ENCODE measurements at places on chromosomes 11 and 22.
A peak's percentile ranks its signal among the peaks of the same experiment; 100 is the strongest.

DNA sequence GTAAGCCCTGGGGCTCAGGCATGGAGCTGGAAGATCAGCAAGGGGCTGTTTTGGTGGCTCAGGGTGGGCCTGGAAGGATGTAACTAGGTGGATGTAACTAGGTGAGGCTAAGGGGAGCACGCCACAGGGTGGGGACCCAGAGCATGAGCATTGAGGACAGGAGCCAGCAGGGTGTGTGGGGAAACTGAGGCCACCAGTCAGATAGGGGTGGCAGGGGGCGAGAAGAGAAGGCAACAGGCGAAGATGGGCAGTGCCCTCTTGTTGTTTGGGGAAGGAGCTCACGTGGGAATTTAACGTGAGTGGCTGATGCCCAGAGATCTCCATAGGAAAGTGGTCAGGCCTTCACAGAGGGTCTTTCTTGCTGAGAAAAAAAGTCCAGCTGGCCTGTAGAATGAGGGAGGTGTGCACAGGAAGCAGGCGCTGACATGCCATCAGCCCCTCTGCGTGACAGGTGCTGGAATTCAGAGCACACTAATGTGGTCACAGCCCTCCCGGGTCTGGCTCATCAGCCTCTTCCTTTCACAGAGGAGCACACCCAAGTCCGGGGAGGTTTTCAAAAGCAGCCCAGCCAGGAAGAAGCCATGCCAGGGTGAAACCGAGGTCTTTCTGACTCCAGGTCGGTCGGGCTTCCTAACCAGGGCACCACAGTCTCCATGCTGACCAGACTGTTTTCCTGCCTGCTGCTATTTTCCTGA lies 54.6 kb upstream of the PAX6 start:
- DNase-seq: no peak

DNA sequence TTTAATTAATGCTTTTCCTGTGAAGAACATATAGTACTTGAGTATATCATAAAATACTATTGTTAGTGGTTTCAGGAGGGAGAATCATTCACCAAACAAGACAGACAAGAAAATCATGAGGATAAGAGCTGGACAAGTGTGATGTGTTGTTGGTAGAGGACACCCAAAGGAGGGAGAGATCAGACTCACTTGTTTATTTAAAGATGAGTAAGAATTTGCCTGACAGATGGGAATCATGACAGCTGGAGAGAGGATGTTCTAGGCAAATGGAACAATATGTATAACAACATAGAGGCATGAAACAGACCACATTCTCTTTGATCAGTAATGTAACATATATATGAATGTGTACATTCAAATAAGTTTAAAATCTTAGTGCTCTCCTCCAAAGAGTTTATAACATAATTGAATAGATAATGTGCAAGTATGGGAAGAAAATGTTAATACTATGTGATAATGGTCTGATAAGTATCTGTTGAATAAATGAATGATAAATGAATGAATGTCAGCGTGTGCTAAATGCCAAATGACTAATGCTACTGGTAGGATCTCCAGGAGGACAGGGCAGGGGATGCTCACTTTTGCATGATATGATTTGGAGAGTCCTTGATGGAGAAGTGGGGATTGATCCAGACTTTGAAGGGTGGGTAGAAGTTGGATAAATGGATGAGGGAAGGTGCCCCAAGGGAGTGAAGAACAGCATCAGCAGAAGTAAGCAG lies 228.9 kb upstream of the SORL1-AS1 start:
- no peak for DNase-seq

GRCh38 chr11:7597620-7598019 lies 75.7 kb downstream of the CYB5R2 start:
- peak; percentile 65 for DNase-seq

DNA sequence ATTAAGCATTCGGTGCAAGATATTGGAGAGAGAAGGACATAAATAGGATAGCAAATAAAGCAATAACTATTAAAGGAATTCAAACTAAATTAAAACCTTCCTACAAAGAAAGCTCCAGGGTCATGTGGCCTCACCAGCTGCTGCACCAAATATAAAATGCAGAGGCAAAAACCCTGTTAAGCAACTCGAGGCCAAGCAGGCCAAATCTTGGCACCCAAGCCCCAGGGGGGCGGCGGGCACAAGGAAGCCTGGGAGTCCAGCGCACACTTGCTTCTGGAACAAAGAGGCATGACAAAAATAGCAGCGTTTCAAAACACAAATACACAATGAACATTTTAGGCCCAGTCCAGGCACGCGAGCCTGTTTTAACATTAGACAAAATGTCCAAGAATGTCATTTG lies 20.8 kb downstream of the KRTAP5-6 start:
- DNase-seq: no peak

DNA sequence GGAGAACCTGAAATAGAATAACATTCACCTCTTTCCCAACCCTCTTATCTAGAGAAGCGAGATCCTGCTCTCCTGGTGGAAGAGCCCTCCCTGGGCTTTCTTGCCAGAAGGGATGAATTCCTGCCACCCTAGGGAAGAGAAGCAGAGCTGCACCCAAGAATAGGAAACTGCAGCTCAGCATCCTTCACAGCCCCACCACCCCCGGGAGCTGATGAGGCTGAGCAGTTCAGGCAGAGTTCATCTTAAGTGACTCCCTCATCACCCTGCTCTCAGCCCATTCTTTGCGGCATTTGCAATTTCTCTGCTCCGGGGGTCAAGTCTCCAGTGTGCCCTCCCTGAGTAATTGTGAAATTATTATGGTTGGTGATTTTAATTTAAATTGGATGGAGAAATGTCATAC lies 514.9 kb downstream of the BUD13 start:
- DNase-seq: no peak

- DNase-seq: no peak
Measured at GRCh38 chr22:34808618-34809017, 257.3 kb upstream of the ISX start.

DNA sequence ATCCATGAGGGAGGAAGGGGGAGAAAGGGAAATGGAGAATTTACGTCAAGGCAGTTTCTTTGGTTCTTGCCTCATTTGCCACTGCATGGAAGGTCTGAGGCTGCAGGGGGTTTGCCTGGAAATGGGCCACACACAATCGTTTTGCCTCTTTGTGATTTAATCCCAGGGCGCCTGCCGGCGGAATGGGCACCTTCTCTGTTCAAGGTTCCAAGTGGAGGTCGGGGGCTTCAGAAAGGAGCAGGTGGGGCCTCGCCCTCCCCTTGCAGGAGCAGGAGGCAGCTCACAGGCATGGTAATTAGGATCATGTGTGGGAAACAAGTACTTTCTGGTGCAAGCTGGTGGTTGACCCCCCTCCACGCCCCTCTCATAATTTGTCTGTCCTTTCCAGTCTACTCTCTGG lies 29.9 kb downstream of the MPPED1 start:
- no peak for DNase-seq

GRCh38 chr11:99988471-99988837 lies 698.6 kb upstream of the ARHGAP42 start:
- no peak for DNase-seq

DNA sequence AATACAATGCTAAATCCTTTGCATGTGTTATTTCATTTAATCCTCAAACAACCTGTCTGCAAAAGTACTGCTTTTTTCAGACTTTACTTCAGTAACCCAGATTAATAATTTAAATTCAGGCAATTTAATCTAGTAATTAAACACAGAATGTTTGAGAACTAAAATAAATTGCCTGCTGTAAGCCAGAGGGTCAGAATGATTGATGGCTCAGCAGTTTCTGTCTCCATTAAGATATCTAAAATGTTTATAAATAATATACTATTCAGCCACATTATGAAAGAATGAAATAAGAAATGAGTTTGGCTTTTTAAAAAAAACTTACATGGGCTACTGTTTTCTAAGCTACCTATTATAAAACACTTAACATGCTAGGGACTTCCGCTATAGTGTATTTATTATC lies 846.0 kb downstream of the FAM181B start:
- no peak for DNase-seq

All from right kidney (tissue), 9 donors.